ENCODE measurements at places on chromosomes 1 and 21. TPM values are rescaled to one million over a fixed set of nuclear protein-coding genes. Genes with fewer than 3 reads are reported as not detected.

DNA sequence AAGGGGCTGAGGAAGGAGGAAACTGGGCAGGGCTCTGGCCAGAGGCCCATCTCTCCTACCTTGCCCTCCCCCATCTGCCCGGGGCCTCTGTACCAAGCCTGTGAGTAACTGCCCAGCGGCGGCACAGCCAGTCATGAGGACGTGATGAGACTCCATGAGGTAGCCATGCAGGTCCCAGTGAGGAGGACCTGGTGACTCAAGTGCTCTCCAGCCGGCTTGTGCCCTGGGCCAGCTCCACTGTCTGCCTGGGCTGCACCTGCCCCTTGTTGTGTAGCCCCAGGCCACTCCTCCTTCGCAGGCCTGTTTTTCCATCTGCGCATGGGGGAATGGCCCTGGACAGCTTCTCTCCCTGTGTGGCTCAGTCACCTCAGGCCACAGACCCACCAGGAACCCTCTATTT, 42.0 kb upstream of the PADI1 start:
- DNase-seq = no peak

GRCh38 chr1:151958959-151959358, 34.7 kb downstream of the S100A10 start:
- no peak for DNase-seq

GRCh38 chr1:243596431-243597062, 253.5 kb downstream of the AKT3 start:
- DNase-seq = no peak

DNA sequence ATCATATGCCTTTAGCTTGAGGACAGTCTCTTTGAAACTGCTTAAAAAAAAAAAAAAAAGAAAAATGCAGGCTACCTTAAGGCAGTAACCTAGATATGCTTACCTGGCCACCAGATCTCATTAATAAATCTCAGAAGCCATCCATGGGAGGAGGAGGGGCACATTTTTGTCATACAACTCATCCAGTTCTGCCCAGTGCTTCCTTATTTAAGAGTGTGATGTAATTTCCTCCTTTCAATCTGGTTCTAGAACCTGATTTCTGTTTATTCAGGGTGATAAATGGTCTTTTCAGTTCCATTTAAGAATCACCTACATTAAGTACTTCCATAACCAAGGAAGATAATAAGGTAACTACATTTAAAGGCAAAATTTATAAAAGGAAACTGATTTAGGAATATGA, 6.1 kb downstream of the ERRFI1 start:
- no peak for DNase-seq

DNA sequence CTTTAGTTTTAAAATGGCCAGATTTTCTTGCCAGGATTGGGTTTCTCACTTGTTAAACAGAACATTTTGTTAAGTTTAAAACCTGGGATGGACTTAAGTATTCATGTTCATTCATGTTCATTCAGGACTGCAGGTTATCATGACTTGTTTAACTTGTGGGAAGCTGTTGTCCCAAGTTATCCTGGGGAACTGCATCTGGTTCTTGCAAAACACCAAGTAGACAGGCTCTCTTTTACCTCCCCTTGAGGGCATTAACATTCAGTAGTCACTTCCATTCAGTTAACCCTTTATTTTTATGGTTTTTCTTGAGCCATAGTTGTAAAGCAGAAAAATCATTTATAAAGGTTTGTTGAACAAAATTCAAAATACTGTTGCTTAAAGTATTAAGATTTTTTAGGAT, 8.1 kb downstream of the SOD1 start:
- DNase-seq = no peak

DNA sequence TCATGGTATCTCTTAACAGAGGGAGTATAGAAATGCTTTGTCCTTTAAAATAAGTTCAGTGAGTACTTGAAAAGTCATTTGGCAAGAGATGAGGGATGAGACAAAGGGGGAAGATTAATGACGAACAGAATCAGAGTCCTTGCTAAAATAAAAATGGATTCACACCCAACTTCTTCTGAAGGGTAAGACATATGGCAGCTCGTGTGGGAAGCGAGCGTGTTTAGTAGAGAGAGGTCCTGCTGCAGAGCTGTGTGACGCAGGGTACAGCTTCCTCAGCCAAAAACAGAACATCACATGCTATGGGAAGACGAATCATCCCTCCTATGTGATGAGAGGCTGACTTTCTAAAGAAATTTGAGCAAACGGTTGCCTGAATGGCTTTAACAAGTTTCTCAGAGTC, 158.5 kb upstream of the LMO4 start:
- no peak for DNase-seq

- DNase-seq = no peak
Observed at GRCh38 chr1:84724128-84724860, 34.0 kb upstream of the SSX2IP start.

- DNase-seq = no peak
Observed at GRCh38 chr1:175148068-175148467, 44.5 kb downstream of the KIAA0040 start.

GRCh38 chr1:109253803-109254620, 4.7 kb downstream of the CELSR2 start:
- DNase-seq = no peak

DNA sequence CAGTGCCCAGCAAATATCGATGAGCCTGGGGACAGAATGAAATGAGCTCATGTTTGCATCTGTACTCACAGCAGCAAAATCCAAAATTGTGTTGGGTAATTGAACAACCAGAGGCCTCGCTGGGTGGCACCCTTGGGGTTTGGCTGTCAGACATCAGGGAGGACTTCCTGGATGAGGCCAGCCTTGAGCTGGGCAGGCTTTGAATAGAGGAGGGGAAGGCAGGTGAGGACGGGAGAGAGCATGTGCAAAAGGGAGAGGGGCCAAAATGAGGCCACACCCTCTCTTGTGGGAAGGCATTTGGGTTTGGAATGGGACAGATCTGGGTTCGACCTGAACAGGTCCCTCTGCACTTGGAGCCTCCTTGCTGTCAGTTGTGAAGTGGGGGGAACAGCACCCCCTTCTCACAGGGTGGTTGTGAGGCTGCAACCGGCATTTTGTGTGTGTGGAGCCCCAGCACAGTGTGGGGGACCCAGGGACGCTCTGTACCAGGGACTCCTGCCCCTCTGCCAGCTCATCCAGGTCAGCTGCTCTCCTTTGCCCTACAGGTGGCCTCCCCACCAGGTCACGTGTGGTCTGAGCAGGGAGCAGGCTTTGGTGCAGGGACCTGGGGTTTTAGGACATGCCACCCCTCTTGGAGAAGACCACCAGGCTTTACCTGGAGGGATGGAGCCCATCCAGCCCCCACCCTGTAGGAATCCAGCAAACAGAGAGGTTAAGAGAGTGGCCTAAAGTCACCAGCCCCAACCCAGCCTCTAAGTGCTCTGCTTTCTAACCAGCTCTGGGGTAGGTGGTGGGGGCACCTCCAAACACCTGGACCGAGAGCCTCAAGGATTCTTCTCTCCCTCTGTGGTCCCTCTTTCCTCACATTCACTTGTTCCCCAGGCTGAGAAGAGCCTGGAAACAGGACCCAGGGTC, 521.8 kb downstream of the PTPRU start:
- DNase-seq = no peak

DNA sequence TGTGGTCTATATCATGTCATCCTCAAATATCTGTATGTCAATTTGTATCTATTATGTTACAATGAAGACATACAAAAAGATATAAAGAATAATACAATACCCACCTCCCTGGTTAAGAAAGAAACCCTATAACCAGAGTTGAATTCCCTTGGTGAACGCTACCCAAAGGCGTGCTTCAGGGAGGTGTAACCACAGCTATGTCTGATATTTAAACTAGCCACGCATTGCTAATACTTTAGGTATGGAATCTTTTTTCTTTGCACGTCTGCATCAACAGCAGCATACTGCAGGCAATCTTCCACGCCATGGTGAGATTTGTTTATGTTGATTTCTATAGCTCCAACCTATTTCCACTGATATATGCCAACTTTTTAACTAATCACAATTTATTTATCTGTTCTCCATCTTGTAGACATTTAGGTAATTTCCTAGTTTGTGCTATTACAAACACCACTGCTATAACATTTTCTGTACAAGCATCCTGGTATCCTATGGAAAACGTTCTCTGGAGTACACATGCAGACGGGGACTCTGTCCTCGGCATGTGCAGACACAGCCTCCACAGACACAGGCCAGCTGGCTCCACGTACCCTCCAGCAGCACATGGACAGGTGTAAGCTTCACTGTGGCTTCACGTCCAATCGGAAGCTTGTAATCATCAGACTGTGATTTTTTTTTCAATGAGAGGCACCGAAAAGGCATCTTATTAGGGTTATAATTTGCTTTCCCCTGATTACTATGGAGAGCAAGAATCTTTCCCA, 58.5 kb downstream of the HSF2BP start:
- no peak for DNase-seq

- DNase-seq = no peak
Observed at GRCh38 chr1:207935166-207935583, 24.2 kb upstream of the CD34 start.

- no peak for DNase-seq
Observed at GRCh38 chr1:6281511-6282402, 20.9 kb upstream of the GPR153 start.

GRCh38 chr1:109671067-109671466, 3.2 kb downstream of the GSTM2 start:
- no peak for DNase-seq

GRCh38 chr1:184966989-184967388, 7.3 kb downstream of the NIBAN1 start:
- no peak for DNase-seq

GRCh38 chr1:11654939-11655808, 497 bp downstream of the FBXO44 start:
- DNase-seq = peak; percentile 46

GRCh38 chr1:155457266-155457665, 105.3 kb downstream of the ASH1L start:
- no peak for DNase-seq

GRCh38 chr1:167762061-167762746, 40.4 kb downstream of the MPZL1 start:
- no peak for DNase-seq

GRCh38 chr1:161069731-161070270, at the start of gene ARHGAP30:
Gene ARHGAP30, minus strand, starts transcription at chr1:161069891. Its CDS starts 267 bp downstream, at chr1:161069624.
- peak; percentile 86 for DNase-seq

DNA sequence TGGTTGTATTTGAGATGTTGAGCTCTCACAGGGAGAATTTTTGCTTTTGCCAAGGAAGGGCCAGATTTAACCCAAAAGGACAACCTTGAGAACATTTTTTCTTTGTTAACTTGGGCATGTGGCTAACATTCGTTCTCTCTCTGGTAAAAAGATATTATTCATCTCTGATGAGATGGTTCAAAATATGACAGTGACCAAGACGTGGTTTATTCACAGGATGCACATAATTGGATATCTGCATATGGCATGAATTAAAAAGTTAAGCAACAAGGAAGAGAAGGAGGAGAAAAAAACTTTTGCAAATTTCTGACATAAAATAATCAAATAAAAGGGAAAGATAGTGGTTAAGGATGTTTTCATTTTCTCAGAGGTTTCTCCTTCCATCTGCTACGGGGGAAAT, 43.1 kb upstream of the BCL10 start:
- no peak for DNase-seq

DNA sequence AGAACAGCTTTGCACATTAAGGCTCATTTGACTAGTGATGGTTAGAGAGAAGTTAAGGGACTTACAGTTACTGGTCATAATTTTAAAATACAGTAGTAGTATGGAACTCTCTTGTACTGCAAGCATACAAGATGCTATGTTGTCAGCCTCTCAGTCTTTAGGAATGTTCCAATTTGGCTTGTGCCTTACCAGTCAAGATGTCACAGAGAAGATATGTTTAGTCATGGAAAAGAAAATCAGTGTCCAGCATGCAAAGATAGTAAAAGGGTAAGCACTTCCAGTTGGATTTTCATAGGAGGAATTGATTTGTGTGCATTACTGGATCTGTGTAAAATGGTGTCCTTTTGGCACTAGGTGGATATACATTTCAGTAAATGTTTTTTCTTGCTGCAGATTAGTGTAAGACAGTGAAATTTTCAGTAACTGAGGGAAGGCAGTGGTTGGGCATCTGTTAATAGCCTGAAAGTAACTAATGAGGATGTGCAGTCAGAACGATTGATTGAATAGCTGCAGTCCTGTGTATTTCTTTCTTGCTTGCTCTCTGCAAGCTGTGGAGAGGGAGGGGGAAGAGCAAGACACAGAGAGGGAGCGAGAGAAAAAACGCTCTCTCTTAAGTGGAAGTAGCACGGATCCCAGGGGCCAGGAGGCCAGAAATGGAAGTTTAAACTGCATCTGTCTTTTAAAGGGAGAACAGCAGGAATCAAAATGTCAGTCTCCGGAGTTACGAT, 108.2 kb downstream of the CLEC20A start:
- no peak for DNase-seq

- DNase-seq = no peak
Observed at GRCh38 chr1:210434223-210434622, 105.5 kb downstream of the HHAT start.

DNA sequence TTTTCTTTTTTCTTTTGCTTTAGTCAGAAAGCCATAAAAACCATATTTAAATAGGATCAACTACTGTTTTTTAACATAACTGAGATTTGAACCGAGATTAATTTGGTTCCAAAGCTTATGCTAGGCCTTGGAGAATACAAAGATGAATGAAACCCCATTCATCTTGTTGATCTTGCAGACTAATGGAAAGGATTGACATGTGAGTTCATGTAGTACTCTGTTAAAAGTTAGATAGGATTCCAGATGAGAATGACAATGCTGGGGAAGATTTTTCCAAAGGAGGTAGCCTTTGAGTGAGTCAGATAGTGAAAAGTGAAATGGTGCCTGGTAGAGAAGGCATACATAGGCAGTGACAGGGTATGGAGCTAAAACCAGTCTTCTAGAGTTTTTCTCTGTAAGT, 22.7 kb downstream of the RBM15 start:
- DNase-seq = no peak

- DNase-seq = no peak
Observed at GRCh38 chr1:183443011-183443410, 24.8 kb upstream of the NMNAT2 start.

Gene MATN1
- total RNA-seq = not detected

Gene NR1I3
- total RNA-seq = not detected

Gene CXADR
- total RNA-seq = 22.5 TPM

Gene TMEM35B
- 19.0 TPM for total RNA-seq

Gene IFNAR1
- 24.0 TPM for total RNA-seq

Gene PLEKHN1
- 0.41 TPM for total RNA-seq

Gene GCSAML
- total RNA-seq = 0.09 TPM

Gene CYYR1
- total RNA-seq = 13.2 TPM

Gene MANEAL
- 1.3 TPM for total RNA-seq
